ENCODE measurements at places on chromosomes 11 and 22. TPM values are rescaled to one million over a fixed set of nuclear protein-coding genes. Genes with fewer than 3 reads are reported as not detected.
A peak's percentile ranks its signal among the peaks of the same experiment; 100 is the strongest.

- H3K4me1 ChIP-seq, result no peaks in the 10 kb centered on the region
- peaks cover 5% of the 10 kb centered on the region for H3K36me3 ChIP-seq
Observed at GRCh38 chr11:32435942-32436750, 807 bp upstream of the WT1 start.

DNA sequence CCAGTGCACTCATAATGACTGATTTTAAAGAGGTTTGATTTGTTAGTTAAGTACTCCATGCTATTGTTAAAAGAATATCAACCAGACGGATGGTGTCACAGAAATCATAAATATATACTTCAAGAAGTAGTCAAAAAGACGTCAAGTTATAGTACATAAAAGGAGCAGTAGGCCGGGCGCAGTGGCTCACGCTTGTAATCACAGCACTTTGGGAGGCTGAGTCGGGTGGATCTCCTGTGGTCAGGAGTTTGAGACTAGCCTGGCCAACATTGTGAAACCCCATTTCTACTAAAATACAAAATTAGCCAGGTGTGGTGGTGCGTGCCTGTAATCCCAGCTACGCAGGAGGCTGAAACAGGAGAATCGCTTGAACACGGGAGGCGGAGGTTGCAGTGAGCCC is 721.7 kb downstream of the JRKL start:
- no peak overlapping the region for H3K27ac ChIP-seq
- H3K4me3 ChIP-seq, result no peak overlapping the region
- no peaks in the 10 kb centered on the region for H3K4me1 ChIP-seq
- H3K27me3 ChIP-seq, result no peaks in the 10 kb centered on the region
- no peak for DNase-seq

DNA sequence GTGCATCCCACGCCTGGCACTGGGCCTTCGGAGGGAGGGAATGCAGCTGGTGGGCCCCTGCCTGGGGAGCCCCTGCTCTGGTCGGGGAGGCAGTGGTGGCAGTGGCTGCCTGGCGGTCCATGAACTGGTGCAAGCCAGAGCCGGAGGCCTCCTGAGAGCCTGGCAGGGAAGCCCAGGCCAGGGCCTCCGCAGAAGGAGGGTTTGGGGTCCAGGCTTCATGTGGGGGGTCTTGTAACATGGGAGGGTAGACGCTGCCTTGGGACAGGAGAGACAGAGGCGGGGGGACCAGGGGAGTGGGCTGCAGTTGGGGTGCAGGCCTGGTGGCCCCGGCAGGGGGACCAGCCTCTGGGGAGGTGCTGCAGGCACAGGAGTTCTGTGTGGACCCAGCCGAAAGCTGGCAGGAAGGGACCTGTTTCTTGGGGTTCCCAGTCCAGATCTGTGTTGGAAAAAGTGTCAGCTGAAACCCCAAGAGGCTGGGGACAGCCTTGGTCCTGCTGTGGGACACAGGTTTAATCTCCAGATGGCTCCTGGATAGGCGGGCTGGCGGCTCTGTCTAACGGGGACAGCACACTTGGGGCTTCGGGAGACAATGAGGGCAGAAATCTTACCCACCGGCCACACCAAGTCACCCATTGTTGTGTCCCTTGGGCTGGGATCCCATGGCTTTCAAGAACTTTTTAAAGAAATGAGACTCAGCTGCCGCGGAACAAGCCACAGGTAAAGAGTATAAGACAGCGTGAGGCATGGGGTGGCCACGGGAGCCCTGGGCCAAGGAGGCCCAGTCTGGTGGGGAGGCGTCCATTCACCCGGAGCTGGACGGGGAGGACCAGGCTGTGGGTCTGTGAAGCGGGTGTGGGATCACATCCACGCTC is 73.5 kb downstream of the KCNQ1 start:
- no peaks in the 10 kb centered on the region for H3K4me1 ChIP-seq
- H3K27ac ChIP-seq, result no peak overlapping the region
- DNase-seq, result peak; percentile 38
- H3K36me3 ChIP-seq, result no peaks in the 10 kb centered on the region

The TMEM86A gene
- total RNA-seq, result 0.21 TPM

GRCh38 chr22:38864361-38865191 is 7.4 kb downstream of the CBX6 start:
- H3K27ac ChIP-seq, result no peak overlapping the region
- H3K27me3 ChIP-seq, result no peaks in the 10 kb centered on the region
- no peaks in the 10 kb centered on the region for H3K36me3 ChIP-seq
- H3K4me1 ChIP-seq, result peaks cover 17% of the 10 kb centered on the region

The RASSF10 gene
- not detected for total RNA-seq

DNA sequence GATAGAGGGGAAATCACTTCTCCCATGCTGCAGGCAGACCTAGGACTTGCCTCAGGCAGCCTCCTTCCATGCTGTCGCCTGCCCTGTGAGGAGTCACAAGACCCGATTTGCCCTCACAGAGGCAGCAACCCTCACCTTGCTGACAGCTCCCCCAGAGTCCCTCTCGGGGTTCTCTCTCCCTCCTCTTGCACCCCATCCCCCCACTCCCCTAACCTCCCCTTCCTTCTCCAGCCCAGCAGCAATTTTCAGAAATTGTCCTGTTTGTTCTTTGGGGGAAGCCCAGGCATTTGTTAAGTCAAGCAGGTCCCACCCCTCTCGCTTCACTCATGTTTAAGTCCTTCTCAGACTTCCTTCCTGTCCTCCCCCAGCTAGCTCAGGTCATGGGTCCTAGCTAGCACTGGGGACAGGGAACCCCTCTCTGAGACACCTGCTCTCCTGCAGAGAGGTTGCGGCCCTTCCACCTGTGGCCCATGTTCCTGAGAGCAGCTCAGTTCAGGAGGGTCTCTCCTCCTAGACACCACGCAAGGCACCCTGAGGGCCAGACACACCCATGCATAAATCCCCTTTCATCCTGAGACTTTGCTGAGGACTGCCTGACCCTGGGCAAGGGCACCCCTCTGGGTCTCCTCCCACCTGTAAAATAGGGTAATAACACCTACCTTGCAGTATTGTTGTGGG is 6.3 kb upstream of the FXYD2 start:
- peak overlapping the region; percentile 53 for H3K4me3 ChIP-seq
- no peak for DNase-seq
- no peaks in the 10 kb centered on the region for H3K27me3 ChIP-seq
- H3K4me1 ChIP-seq, result peaks cover 21% of the 10 kb centered on the region
- H3K27ac ChIP-seq, result peak overlapping the region; percentile 87

DNA sequence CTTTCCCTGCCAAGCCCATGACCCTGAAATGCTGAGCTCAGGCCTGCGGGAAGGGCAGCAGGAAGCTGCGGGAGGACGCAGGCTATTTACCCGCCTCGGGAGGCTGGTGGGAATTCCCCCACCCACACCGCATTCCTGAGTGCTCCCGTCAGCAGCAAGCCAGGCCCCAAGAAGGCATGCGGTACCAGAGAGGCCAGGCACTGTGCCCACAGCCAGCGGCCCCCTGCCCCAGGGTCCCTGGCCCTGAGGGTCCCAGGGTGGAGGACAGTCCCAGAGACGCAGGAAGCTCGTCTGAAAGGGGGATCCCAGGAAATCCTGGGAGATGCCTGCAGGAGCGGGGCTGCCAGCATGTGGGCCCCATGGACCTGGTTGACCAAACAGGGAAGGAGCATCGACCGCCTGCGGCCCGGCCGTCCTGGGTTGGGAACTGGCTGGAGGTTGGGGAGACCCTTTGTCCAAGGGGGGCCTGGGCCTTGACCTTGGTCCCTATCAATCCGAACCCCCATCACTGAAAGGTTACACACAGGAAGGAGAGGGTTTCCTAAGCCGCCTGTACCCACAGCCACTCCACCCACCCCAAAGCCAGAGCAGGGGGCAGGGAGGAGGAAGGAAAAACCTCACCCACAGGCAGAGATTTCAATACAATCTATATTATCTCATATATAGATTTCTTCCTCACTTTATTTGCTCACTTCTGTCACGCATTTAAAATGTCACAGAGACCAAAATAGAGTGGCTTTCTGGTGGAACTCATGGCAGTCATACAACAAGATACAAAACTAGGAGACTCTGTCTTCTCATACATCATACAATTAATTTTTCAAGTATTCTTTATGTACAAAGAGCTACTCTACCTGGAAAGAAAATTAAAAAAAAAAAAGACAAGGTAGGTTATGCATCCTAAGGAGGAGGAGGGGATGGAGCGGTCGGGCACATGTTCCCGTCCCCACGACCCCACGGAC is 17.1 kb downstream of the MAFF start:
- peaks cover 13% of the 10 kb centered on the region for H3K4me1 ChIP-seq
- H3K36me3 ChIP-seq, result no peaks in the 10 kb centered on the region
- H3K4me3 ChIP-seq, result no peak overlapping the region
- peak overlapping the region; percentile 57 for H3K27ac ChIP-seq

GRCh38 chr22:25447686-25448434 is 116.6 kb upstream of the GRK3 start:
- H3K27me3 ChIP-seq, result no peaks in the 10 kb centered on the region
- H3K27ac ChIP-seq, result peak overlapping the region; percentile 98
- H3K4me3 ChIP-seq, result peak overlapping the region; percentile 82
- H3K4me1 ChIP-seq, result peaks cover 38% of the 10 kb centered on the region
- DNase-seq, result peak; percentile 94

- peak overlapping the region; percentile 94 for H3K27ac ChIP-seq
- no peaks in the 10 kb centered on the region for H3K27me3 ChIP-seq
- peaks cover 57% of the 10 kb centered on the region for H3K4me1 ChIP-seq
Observed at GRCh38 chr11:3853899-3854659, 1.4 kb upstream of the STIM1 start.

DNA sequence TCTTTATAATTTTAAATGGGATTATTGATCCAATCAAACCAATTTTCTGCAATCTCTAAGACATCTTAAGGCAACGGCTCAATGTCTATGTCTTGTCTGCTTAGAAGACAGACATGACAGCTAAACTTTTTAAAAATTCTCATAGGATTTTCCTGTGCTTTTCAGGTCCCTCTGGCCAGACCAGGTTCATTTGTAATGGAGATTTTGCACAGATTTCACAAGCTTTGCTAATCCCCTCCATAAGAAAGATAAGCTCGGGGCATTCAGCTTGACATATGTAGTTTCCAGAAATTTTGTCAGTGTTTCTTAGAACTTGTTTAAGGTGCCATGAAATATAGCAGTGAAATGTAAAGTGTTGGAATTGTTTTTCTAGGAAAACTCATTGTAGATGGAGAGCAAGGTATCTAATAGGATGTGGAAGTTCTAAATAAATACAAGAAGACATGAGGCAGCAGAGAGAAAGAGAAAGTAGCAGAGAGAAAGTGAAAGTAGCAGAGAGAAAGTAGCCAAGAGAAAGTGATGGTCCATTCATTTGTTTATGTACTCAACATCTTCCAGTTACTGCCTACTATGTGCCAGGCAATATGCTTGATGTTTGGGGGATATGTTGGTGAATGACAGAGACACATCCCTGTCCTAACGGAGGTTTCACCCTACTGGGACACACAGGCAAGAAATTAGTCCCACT is 219.1 kb upstream of the ARHGAP42 start:
- no peak for DNase-seq

- peak; percentile 59 for DNase-seq
- peaks cover 16% of the 10 kb centered on the region for H3K4me1 ChIP-seq
- no peaks in the 10 kb centered on the region for H3K36me3 ChIP-seq
- peaks cover 10% of the 10 kb centered on the region for H3K27me3 ChIP-seq
Observed at GRCh38 chr11:11841116-11841722, 553 bp upstream of the USP47 start.

DNA sequence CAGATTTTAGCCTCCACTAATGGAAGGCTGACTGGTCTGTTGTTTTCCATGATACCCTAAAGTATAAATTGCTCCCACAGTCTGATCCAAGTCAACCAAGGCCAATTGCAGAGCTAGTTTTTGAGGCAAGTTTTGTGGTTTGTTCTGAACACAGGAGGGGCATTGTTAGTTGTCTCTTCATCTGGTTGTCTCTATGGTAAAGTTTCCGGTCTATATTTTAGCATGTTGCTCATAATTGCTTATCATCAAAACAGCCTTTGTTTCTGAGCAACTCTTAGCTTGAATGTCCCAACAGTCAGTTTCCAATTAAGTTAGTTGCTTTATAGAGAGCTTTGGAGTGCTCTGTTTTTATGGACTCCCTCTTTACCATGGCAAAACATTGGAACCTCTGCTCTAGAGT is 217.6 kb upstream of the CARD18 start:
- H3K27me3 ChIP-seq, result no peaks in the 10 kb centered on the region
- no peaks in the 10 kb centered on the region for H3K4me1 ChIP-seq
- H3K36me3 ChIP-seq, result no peaks in the 10 kb centered on the region
- no peak overlapping the region for H3K27ac ChIP-seq

- H3K27ac ChIP-seq, result no peak overlapping the region
- peaks cover 4% of the 10 kb centered on the region for H3K36me3 ChIP-seq
- H3K27me3 ChIP-seq, result no peaks in the 10 kb centered on the region
- DNase-seq, result no peak
- peaks cover 5% of the 10 kb centered on the region for H3K4me1 ChIP-seq
Observed at GRCh38 chr11:14454861-14455632, 44.6 kb downstream of the COPB1 start.

- no peak overlapping the region for H3K4me3 ChIP-seq
- peaks cover 8% of the 10 kb centered on the region for H3K4me1 ChIP-seq
- H3K27me3 ChIP-seq, result peaks cover 2% of the 10 kb centered on the region
- DNase-seq, result no peak
Observed at GRCh38 chr11:94639901-94640721, 72.9 kb downstream of the PIWIL4 start.

GRCh38 chr22:24440718-24441405 is 13.5 kb downstream of the ADORA2A start:
- no peak for DNase-seq
- peak overlapping the region; percentile 18 for H3K4me3 ChIP-seq
- no peaks in the 10 kb centered on the region for H3K36me3 ChIP-seq
- H3K4me1 ChIP-seq, result peaks cover 20% of the 10 kb centered on the region
- peak overlapping the region; percentile 47 for H3K27ac ChIP-seq

DNA sequence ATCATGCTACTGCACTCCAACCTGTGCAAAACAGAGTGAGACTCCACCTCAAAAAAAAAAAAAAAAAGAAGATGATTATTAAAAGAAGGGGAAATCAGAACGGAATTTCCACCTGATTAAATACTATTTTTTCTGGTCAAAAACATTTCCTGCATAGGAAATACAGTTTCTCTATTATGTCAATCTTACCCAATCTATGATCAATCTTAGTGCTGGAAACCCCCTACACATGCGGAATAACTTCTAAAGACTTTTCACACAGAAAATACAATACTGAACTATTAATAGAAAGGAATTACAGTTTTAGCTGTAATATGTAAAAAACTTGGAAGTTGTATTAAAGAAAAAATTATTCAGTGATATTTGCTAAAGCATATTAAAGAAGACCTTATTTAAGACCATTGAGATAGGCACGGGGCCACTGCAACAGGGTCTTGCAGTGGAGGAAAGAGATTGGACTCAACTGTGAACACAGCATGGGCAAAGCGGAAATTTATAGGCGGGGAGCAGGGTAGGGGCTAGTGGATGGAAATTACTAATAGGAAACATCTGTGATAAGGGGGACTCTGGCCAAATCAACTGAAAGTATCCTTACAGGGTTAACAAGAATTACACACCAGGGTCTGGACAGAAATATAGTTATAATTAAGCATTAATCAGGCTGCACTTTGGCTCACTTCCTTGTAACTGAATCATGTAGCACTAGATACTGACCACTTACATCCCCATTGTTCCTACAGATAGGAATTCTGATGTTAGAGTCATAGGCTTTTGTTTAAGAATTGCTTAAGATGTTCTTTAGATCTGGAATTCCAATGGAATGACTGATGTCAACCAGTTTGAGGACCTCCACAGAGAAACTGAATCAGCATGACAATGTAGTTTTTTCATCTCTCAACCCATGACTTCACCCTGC is 411.5 kb upstream of the DDI1 start:
- no peak overlapping the region for H3K27ac ChIP-seq
- H3K36me3 ChIP-seq, result no peaks in the 10 kb centered on the region
- H3K27me3 ChIP-seq, result peaks cover 3% of the 10 kb centered on the region
- no peaks in the 10 kb centered on the region for H3K4me1 ChIP-seq
- no peak for DNase-seq

- peak overlapping the region; percentile 38 for H3K27ac ChIP-seq
- peak overlapping the region; percentile 72 for H3K4me3 ChIP-seq
- peaks cover 39% of the 10 kb centered on the region for H3K4me1 ChIP-seq
- H3K27me3 ChIP-seq, result no peaks in the 10 kb centered on the region
- no peak for DNase-seq
Observed at GRCh38 chr11:14270690-14271542, 88.1 kb downstream of the RRAS2 start.

Data from natural killer cell treated with Interleukin-12 subunit alpha and Interleukin-12 subunit beta and Interleukin-15 and Interleukin-18, amount 100 ng/mL, for 72 hours (primary cell).